ENCODE measurements at places on chromosomes 2 and 18.

GRCh38 chr2:67878743-67879142, 184.1 kb downstream of the C1D start:
- DNase-seq = no peak

DNA sequence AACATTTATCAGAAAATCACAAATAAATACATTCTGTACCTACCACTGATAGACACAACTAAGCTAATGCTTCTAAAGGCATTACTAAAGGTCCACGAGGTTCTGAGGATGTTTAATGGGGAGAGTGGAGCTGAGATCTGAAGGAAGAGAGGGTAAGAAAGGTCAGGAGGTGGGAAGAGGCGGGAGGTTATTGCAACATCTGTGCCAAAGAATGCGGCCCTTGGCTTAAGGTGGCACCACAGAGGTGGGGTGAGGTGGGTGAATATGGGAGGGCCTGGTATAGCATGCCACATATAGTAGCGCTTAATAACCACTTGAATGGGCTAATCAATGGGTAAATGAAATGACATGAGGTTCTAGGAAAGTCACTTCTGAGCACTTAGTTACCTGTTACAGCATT, 217.8 kb upstream of the ATP5MC3 start:
- no peak for DNase-seq

- no peak for DNase-seq
These were observed 47.0 kb downstream of the DHRS9 start for GRCh38 chr2:169116327-169116726.

GRCh38 chr18:32343634-32344033, 127.0 kb downstream of the GAREM1 start:
- DNase-seq = no peak

DNA sequence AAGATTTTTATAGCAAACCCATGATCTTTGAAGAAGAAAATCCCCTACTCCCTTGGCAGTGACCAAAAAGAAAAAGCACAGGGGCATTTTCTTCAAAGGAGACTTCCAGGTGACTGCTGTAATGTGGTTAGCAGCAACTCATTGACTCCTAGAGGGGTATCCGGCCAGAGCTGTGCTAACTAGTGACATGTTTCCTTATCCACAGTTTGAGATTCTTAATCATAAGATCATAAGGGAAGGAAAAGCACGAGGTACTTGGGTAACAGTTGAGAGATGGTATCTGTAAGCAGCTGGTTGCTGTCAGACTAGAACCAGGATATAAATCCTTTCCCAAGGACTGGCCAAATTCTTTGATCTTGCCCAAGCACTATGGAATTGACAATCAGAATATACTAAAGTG, 124.7 kb downstream of the MREG start:
- DNase-seq = no peak

GRCh38 chr18:41693008-41693407, 262.0 kb upstream of the PIK3C3 start:
- DNase-seq = no peak

GRCh38 chr2:54353216-54353615, 97.2 kb upstream of the TSPYL6 start:
- no peak for DNase-seq

DNA sequence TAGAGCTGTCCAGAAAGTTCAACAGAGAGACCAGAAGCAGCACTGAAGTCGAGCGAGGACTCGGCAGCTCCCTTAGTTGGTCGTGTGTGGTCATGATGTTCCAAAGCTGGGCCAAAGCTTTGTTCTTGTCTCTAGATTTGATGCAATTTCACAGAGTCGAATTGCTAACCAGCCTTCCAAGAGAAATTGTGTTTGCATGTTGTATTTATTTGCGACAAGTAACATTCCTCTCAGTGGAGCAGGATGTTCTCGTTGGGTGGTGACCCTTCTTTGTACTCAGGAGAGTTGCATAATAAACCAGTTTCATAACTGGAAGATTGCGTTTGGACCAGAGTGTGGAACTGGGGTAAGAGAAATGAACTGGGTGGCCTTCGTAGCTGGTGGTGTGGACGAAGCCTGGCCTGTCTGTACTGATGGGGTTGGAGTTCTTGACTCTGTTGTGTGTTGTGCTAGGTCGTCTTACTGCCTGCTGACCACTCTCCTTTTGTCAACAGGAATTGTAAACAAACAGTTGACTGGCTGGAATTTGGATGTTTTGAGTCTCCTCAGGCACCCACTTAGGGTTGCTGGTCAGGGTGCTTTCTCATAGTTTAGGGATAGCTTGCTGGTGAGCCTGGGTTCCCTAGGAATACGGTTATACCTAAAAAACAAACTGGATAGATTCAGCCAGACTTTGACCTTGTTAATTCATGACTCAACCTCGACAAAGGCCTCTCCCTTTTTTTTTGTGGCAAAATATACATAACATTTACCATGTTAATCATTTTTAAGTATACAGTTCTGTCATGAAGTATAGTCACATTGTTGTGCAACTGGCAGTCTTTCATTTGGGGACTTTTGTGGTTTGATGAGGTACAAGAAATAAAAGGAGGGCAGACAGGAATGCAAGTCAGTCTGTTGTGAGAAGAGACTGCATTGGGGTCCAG, 28.9 kb upstream of the TOGARAM2 start:
- DNase-seq = peak; percentile 48

DNA sequence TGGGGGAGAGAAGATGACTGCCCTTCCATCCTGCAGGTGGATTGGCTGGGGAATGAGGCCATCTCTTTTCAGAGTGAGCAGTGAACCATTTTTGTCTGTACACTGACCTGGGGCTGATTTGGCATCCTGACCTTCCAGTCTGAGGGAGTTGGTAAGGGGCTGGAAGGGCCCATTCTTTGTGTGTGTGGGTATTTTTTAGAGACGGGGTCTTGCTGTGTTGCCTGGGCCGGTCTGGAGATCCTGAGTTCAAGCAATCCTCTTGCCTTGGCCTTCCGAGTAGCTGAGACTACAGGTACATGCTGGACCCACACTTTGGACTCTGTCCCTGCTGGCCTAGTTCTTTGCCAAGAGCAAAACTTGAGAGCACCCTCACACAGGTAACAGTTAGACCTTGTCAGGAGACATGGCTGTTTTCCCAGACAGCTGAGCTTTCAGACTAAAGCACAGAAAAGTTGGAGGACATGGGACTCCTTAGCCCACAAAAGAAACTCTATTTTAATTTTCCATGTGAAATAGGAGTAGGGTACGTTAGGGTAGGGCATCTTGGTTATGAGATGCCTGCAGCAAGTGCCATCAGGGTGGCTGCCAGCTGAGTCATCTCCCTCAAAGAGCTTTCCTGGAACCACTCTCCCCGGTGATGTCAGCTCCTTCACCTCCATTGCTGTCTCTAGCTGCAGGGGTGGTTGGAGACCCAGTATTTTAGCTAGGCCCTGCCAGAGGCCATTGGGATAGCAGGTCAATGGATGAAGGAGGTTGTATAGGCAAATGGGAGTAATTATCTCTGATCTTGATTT, 60.7 kb downstream of the DGKD start:
- no peak for DNase-seq

DNA sequence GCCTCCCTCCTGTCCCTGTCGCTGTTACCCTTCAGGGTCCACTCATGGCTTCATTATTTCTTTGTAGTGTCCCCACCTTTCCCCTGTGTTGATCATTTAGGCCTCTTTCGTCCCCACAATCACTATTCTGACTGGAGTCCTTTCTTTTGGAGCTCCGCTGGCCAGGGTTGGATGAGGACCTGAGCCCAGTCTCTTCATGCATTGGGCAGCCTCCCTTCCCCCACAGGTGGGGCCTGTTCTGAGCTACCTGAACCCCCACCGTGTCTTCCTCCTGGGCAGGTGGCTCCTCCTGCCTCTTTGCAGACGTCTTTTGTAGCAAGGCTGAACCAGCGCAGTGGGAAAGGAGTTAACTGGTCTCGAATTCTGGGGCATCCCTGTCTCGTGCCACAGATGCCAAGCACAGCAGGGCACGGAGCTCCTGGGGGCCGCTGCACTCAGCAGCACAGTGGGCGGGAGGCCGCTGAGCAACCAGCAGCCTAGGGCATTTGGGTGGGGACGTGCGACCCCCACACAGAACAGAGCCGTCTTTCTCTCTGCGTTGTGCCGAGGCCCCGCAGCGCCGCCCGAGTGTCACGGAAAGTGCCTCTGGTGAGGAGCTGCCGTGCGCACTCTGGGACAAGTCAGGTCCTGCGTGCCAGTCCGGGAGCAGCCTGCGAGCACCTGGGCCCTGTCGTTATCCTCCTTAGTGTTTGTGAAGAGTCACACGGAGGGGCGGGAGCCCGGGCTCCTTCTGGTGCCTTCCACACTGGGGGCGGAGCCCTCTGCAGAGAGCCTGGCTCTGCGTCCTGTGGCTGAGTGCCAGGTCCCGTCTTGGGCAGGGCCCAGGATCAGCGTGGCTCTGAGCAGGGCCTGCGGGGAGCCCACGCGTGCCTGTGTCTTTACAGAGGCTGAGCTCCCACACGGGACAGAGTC, 130.1 kb downstream of the NFATC1 start:
- peak; percentile 41 for DNase-seq

DNA sequence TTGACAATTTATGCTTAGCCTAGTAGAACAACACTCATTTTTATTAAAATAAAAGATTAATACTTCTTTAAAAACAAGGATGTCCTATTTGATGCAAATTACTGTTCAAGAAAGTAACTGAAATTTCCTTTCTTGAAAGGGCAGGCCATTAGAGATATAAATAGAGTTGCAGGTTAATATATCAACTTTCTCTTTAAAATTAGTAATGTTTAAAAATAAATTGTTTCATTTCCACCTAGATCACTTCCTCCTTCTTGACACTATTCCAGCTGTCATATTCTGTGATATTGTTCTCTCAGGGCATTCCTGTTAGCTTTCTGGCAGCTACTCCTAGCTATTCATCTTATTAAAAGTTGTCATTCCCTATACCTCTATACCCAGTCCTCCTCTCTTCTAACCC, 357.9 kb upstream of the NRP2 start:
- no peak for DNase-seq

GRCh38 chr18:35131387-35132020, 90.3 kb downstream of the MAPRE2 start:
- no peak for DNase-seq

DNA sequence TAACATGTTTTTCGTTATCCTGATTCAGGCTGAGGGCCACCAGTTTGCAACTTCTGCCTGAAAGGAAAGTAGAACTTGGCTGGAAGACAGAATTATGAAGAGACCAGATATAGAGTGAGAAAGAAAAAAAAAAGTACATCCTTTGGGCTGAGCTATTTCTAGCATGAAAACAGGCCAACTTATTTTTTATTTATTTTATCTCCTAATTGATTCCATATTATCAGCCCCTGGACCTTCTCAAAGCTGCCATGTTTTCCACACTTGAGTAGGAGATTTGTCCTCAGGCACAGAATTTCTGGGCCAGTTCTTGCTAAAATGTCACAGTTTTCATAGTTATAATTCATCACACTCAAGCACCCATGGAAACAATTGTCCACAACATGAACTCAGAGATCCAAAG, 586.8 kb upstream of the CNTNAP5 start:
- DNase-seq = no peak

GRCh38 chr2:163291790-163292189, 444.0 kb downstream of the FIGN start:
- DNase-seq = no peak

DNA sequence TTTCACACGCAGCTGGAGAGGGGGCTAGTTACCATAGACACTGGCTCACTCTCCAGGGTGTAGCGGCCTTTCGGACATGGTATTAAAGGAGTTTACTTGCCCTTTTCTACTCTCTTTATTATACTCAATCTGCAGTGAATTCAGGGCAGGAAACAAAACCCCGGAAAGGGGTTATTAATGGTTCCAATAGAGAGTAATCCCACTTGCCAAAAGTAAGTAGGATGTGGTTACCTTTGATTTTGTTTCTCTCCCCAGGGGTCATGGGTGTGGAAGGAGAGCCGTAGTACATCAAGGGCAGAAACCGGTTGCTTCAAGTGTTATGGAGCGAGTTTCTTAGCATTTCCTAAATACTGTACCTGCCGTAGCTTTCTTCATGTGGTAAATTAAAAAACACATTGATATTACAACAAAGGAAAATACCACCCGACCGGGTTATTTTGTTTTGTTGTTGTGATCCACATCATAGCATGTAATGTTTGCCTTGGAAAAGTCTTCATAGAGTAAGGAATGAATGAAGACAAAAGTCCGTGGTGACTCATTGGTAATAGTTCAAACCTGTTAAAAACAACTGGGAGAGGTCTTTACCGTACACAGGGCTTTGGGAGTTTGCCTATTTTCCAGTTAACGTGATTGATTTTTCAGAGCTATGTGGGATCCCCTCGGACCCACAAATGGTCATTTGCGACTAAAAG, 71.5 kb downstream of the SLC4A3 start:
- DNase-seq = no peak

GRCh38 chr18:68714366-68714711, 569 bp downstream of the TMX3 start:
- no peak for DNase-seq

GRCh38 chr2:197184959-197185586, 125.5 kb downstream of the ANKRD44 start:
- DNase-seq = no peak

DNA sequence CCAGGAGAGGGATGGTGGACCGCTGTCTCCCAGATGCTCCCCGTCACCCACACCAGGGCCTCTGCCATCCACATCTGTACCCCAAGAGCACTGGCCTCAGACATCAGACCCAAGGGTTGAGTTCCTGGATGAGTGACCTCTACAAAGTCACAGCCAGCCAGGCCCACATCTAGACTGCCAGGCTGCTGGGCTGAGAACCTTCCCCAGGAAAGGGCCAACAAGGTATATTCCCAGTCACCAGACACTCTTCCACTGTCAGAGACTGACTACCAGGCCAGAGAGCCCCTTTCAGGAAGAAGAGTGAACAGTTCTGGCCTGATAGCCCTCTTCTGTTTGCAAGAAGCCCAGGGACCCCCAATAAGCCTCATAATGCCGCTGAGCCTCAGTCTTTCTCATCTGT, 44.3 kb downstream of the C1QL2 start:
- DNase-seq = no peak

DNA sequence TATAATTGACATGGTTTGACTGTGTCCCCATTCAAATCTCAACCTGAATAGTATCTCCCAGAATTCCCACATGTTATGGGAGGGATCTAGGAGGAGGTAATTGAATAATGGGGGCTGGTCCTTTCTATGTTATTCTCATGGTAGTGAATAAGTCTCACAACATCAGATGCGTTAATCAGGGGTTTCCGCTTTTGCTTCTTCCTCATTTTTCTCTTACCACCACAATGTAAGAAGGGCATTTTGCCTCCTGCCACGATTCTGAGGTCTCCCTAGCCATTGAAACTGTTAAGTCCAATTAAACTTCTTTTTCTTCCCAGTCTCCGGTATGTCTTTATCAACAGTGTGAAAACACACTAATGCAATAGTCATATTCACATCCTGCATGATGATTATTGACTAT, 1073.3 kb upstream of the CDH2 start:
- no peak for DNase-seq

DNA sequence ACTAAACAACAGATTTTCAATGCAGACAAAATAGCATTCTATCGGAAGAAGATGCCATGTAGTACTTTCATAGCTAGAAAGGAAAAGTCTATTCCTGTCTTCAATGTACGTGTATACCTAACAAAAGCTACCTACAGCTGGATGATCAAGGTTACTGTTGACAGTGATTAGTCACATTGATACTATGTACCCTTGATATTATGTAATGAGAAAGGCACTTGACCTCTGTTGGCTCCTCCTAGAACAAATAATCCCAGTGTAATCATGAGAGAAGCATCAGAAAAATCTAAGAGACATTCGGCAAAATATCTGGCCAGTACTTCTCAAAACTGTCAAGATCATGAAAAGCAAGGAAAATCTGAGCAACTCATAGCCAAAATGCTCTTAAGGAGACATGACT, 44.4 kb upstream of the LRRTM4 start:
- no peak for DNase-seq

GRCh38 chr18:63022429-63023022, 297.0 kb downstream of the BCL2 start:
- DNase-seq = no peak

- no peak for DNase-seq
These were observed 27.0 kb downstream of the SLC14A2 start for GRCh38 chr18:45642238-45642637.
